CD4-positive, alpha-beta T cell treated with Interleukin-10 for 1 hour (primary cell): ENCODE measurements at places on chromosomes 11 and 22.

DNA sequence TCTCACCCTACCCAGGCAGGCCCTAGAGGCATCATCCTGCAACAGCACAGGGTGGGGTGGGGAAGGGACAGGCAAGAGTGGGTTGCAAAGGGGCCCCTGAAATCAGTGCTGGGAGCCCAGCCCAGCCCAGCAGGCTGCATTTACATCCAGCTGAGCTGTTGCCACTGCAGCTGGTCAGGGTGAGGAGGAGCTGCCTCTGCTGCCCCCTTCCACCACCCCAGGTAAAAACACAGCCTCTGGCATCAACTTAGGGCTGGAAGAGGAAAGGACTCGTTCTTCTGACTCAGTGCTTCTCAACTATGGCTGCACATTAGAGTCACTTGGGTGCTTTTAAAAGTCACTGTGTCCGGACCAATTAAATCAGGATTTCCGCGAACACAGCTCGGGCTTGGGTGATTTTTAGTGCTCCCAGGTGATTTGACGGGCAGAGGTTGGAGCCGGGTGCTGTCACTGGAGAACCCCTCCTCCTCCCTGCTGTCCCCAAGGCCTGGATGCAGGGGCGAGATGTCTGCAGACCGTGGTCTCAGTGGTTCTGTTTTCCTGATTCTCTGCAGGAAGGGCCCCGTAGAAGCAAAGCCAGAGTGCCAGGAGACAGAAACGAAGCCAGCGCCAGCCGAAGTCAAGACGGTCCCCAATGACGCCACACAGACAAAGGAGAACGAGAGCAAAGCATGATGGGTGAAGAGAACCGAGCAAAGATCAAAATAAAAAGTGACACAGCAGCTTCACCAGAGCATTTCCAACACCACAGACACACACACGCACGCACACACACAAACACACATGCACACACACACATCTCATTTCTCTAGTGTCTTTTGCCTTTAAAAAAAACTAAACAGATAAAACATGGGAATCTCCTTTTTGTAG lies 39.4 kb upstream of the TTC12 start:
- DNase-seq, result no peak

DNA sequence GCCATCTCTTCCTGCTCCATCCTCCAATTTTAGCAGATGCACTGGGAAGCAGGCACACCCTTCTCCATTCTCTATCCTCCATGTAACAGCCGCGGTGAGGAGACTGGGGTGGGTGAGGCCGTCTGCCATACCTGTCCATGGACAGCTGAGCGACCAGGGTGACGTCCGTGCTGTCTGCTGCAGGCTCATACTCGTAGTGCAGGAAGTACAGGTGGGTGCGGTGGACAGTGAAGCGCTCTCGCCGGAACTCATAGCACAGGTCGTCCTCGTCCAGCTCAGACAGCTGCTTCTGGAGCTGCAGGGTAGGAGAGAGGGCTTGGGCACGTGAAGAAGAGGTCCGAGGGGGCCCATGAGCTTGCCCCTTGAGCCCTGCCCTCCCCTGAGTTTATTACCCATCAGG lies 257.8 kb upstream of the SYN3 start:
- DNase-seq, result no peak

- DNase-seq, result no peak
Measured at GRCh38 chr11:36156161-36156816, 132.9 kb downstream of the COMMD9 start.

- no peak for DNase-seq
Measured at GRCh38 chr22:48581205-48581766, 1246.4 kb downstream of the BRD1 start.

- DNase-seq, result no peak
Measured at GRCh38 chr22:49656291-49656851, 171.3 kb downstream of the BRD1 start.

DNA sequence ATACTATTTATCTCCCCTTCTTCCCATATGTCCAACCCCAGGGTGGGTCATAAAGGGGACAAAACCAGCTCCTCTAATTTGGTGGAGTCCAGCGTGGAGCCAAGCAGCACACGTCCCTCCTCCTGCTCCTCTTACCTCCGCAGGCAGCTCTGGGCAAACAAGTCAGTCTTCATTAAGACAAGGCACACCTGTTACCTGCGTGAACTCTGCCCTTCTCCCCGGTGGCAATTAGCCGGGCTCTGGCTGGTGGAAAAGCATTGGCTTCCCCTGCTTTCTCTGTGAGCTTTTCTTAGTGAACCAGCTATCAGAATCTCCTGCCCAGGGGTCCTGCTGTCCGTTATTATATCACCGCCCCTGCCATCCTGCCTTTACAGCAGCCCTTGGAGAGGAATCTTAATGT lies 418.7 kb upstream of the CADM1 start:
- no peak for DNase-seq
